ENCODE measurements at places on chromosomes 3 and 15.

GRCh38 chr3:15630646-15631350 is 29.3 kb downstream of the BTD start:
- DNase-seq: no peak

DNA sequence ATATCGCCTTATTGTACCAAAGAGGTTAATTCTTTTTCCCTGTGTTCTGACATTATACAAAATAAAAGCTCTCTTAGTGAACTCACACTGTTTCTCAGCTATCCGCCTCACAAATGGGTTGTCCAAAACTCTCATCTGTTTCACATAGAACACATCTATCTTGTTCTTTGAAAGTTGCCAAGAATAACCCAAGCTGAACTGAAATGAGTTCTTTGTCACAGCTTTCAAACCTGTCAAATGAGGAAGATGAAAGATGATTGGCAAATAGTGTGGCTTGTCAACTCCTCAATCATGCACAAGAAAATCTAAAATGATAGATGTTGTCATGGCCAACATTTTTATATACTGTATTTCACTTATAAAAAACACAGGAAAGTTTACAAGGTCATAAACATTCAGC is 168.1 kb upstream of the OSTN start:
- DNase-seq: no peak

- DNase-seq: no peak
These were observed 63.5 kb upstream of the GOLGA8A start for GRCh38 chr15:34501131-34501530.

DNA sequence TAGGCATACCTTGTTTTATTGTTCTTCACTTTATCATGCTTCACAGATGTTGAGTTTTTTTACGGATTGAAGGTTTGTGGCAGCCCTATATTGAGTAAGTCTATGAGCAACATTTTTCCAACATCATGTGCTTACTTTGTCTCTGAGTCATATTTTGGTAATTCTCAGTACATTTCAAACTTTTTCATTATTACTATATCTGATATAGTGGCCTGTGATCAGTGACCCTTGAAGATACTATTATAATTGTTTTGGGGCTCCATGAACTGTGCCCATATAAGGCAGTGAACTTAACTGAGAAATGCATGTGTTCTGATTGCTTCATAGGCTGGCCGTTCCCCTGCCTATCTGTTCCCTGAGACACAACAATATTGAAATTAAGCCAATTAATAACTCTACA is 42.8 kb upstream of the NSMCE3 start:
- no peak for DNase-seq

- DNase-seq: no peak
These were observed 77.6 kb upstream of the SNRPN start for GRCh38 chr15:24877174-24877573.

DNA sequence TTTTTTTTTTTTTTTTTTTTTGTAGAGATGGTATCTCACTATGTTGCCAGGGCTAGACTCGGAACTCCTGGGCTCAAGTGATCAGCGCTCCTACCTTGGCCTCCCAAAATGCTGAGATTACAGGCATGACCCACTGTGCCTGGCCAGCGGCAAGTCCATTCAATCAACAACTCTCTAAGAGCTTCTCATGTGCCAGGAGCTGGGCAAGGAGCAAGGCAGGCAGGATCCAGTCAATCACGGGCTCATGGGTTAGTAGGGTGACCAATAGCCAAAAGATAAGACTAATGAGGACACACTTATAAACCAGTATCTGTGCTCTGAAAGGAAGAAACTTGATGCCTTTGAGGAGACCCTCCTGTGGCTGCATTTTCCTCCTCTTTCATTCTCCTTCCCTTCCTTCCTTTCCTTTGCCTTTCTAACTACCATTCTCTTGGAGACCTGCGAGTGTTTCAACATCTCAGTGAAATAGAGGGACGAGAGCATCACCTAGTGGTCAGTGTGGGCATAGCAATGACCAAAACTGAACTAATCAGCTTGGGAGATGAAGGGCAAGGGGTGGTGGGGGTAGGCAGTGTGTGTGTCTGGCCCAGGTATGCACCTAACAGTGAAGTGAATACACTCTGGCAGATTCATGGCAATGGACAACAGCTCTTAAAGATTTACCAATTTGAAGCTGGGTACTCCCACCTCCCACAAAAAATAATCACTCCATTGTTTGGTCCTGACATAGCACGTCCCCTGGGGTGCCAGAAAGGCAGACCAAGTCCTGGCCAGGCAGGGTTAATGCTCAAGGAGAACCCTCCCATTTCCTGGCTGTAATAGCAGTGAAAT is 6.3 kb downstream of the RPP25 start:
- DNase-seq: peak; percentile 44

GRCh38 chr3:42702066-42702951 is at the start of gene HHATL:
HHATL (minus strand) TSS chr3:42702798; CDS start chr3:42700826, 1,972 bp downstream.
- no peak for DNase-seq

GRCh38 chr3:157241599-157241998 is 81.7 kb upstream of the CCNL1 start:
- no peak for DNase-seq

GRCh38 chr3:179182902-179183301 is 34.7 kb downstream of the PIK3CA start:
- DNase-seq: no peak

DNA sequence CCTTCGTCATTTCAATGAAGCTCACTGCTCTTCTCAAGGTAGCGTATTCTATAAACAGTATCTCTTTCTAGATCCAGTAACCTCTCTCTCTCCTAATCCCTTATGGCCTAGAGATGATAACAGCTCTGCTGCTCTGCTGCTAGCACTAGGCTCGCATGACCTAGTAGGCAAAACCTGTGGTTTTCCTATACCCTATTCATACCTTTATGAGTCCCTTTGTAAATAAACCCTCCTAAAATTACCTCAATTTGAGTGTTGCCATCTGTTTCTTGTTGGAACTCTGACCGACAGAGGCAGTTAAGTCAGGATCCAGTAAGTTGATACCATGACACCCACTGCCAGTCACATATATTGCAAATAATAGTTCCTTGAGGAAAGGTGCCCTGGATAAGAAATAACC is 7.3 kb downstream of the CCDC14 start:
- DNase-seq: no peak

- DNase-seq: no peak
These were observed 20.7 kb upstream of the ISLR2 start for GRCh38 chr15:74109713-74110112.

GRCh38 chr3:163552659-163552966 is 1525.7 kb downstream of the SI start:
- DNase-seq: no peak

- DNase-seq: no peak
These were observed 61.4 kb downstream of the ADAMTS7 start for GRCh38 chr15:78749831-78750230.

DNA sequence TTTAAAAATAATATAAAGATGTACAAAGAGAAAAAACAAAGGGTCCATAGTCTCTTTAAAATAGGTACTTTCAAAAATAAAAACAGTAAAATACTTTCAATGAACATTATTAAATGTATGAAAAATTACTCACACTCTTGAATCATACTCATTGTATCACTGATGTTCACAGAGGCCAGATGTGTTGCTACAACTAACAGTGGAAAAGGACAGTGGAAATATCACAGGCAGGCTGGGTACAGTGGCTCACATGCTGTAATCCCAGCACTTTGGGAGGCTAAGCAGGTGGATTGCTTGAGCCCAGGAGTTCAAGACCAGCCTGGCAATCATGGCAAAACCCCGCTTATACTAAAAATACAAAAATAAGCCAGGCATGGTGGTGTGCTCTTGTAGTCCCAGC is 26.8 kb downstream of the NPHP3 start:
- no peak for DNase-seq

- DNase-seq: no peak
These were observed 334.2 kb upstream of the IL12A start for GRCh38 chr3:159654183-159655134.

DNA sequence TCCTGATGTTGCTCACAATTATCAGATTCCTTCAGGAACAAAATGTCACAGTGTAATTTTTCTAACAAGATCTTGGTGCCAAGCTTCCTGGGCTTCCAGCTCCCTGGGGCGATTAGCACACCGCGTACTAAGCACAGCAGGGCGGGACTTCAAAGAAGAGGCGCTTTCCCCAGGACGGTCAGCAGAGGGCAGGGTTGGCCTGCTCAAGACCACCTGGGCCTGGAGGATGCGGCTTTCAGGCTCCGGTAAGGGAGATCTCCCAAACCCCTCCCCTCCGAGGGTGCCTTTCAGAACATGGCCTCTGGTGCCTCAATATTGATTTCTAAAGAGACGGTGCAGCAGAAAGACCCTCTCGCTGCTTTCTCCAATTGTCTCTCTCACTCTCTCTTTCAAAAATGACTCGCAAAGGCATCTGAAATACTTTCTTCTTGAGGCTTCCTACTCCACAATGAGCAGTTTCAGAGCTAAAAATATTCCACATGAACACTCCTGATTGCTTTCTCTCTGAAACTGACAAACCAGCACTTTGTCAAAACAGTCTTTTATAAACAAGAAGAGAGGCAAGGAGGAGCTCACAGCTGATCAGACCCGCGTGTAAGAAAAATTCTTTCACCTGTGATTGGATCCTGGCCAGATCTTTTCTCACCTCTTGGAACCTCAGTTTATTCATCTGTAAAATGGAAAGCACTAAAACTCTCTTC is 154.0 kb downstream of the ADAMTS9 start:
- DNase-seq: peak; percentile 1

DNA sequence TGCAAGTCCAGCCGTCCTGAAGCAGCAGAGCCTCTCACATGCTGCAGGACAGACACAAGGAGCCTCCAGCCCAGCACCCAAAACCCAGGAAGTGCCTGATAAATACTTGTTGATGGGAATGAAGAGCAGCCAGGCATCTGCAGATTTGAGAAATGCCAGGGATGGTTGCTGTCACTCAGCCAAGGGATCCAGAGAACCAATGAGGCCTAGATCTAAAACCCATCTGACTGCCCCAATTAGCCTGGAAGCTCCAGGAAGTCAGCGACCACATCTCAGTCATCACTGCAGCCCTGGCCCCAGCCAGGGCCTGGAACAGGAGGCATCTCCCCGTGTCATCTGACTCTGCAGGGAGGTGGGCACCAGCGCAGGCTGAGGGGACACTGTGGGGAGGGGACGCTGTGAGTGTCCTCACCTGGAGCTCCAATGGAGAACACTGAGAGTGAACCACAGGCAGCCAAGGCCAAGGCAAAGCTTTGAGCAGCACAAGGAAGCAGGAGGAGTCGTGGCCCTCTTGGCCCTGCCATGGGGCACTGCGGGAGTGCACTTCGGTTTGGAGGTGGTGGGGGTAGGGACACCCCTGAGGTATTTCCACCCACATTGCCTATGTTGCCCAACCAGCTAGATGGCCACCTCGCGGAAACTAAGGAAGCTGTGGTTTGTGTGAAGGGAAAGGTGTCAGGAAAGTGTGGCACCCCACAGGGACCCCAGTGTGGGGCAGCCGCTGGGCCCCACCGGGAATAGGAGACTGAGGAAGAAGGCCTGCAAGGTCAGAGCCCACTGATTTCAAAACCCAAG is 229.5 kb downstream of the VPS13C start:
- DNase-seq: no peak

DNA sequence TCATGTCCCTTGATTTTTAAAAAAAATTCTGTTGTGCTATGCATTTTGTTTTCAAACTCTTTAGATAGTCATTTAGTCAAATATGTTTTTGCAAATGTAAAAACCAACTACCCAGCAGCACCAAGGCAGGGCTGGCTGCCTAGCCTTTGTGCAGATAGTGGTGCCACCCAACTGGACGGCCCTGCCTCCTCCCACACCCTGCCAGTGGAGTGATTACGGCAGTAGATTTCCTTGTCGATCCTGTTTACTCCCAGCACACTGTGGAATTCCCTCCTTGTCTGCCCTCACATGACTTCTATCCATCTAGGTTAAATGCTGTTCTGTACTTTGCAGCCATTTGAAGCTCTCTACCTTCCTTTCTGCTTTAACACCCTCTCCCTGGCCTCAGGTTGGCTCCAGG is 79.4 kb upstream of the PLXNA1 start:
- no peak for DNase-seq

DNA sequence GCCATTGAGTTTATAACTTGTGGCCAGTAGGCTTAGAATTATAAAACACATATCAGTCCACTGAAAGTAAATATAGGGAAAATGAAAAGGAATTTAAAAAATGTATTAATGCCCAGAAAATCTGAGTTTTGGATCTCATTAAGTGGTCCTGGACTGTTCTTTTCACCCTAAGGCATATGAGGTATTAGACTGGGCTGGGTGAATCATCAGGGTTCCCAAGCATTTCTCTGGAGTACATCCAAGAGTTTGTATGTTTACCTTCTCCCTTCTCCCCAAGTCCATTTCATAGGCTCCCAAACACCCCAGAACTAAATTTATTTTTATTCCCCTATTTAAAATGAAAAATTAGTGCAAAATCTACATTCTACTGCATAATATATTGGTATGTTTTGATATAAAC is 31.9 kb upstream of the SPTSSB start:
- no peak for DNase-seq

- no peak for DNase-seq
These were observed 13.2 kb upstream of the ADPGK start for GRCh38 chr15:72796515-72797337.

DNA sequence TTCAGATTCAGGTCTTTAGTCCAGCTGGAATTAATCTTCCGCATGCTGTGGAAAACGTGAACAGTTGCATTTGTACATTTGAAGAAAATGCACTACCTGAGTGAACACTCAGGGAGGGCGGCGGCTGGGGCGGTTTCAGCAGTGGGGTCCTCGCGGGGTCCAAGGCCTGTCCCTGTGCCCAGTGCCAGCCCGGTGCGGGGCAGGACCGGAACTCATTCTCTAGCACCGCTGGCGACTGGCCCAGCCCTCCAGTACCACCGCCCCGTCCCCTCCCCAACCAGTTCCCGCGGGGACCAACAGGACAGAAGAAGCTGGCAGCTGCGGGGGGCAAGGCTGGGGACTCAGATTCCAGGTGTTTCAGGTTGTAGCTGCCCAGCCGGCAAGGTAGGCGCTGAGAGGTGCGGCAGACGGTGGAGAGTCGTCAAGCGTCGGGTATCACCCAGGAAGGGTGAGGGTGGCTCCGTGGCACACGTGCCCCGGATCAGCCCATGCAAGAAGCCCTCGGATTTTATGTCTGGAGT is 72.2 kb upstream of the ARNT2 start:
- DNase-seq: no peak

DNA sequence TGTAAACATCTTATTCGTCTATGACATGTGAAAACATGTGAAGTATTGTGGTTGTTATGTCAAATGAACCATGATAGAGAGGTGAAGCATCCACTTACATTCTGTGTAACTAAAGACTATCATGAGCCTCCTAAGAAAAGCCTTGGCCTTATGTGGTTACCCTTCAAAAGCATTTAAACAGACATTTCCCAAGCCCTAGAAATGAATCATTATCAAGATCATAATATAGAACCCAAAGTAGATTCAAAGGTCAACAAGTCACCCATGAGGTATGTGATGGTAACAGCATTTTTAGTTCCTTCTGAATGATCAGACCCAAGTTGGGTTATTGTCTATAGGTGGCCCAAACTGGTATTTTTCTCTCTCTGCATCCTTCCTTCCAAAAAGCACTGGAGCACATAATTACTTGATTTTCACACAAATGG is 408.0 kb downstream of the TBL1XR1 start:
- no peak for DNase-seq
